ENCODE measurements at places on chromosomes 5 and 9.

GRCh38 chr9:68619636-68620035 lies 79.0 kb upstream of the TMEM252 start:
- no peak for DNase-seq

DNA sequence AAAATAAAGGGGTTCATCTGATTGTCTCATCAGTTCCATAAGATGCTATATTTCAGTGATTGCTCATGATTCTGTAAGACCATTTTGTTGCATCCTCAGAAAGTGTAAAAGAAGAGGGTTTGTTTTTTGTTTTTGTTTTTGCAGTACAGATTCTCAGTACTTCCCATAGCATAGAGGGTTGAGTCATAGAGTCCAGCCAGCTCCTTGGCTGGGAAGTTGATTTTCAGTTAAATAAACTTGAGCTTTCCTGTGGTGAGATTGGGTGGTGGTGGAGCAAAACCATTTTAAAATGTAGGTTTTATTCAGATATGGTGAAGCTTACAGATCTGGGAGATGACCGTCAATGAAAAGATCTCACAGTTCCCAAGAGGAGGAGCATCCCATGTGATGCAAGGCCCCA lies 48.2 kb downstream of the DAPK1 start:
- DNase-seq, result no peak

- DNase-seq, result no peak
These were observed 159.0 kb downstream of the TUSC1 start for GRCh38 chr9:25519286-25519685.

GRCh38 chr9:108323615-108324014 lies 532.2 kb downstream of the ACTL7B start:
- no peak for DNase-seq

- no peak for DNase-seq
These were observed 280.2 kb upstream of the CLINT1 start for GRCh38 chr5:158139161-158139560.
